Activated T-cell treated with anti-CD3 and anti-CD28 coated beads for 4 hours (primary cell): ENCODE measurements at places on chromosomes 12 and 14.

GRCh38 chr12:65170209-65170881 is 962 bp downstream of the LEMD3 start:
- DNase-seq, result peak; percentile 51

DNA sequence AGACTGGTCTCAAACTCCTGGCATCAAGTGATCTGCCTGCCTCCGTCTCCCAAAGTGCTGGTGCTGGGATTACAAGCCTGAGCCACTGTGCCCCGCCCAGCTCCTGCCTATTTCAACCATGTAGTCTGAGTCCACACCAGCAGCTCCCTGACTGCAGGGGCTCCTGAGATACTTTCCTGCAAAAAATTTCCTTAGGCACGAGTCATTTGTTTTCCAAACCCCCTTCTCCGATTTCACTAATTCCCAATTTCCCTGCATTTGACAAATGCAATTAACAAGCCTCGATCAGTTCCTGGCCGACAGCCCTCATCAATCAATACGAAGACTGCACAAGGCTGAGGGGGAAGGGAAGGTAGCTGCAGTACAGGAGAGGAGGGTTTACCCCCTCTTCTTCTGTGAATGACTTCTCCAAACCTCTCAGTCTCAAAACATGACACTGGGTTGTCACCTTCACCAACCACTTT is 10.1 kb downstream of the PSMB5 start:
- no peak for DNase-seq

- no peak for DNase-seq
Measured at GRCh38 chr14:44462381-44462780, 44.7 kb downstream of the FSCB start.

DNA sequence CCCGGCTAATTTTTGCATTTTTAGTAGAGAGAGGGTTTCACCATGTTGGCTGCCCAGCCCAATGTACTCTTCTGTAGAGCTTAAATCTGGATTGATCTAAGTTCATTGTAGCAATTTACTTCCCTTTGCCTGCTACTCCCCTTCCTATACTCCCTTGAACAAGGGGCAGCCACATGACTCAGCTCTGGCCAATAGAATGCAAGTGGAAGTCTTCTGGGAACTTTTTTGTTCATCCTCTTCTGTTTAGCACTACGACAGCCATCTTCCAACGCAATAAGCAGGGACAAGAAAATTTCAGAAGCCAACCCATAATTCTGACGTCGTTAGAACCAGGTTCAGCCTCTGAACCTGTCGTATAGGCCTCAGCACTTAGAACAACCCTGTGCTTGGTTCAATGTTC is 6.4 kb upstream of the RAD52 start:
- no peak for DNase-seq

DNA sequence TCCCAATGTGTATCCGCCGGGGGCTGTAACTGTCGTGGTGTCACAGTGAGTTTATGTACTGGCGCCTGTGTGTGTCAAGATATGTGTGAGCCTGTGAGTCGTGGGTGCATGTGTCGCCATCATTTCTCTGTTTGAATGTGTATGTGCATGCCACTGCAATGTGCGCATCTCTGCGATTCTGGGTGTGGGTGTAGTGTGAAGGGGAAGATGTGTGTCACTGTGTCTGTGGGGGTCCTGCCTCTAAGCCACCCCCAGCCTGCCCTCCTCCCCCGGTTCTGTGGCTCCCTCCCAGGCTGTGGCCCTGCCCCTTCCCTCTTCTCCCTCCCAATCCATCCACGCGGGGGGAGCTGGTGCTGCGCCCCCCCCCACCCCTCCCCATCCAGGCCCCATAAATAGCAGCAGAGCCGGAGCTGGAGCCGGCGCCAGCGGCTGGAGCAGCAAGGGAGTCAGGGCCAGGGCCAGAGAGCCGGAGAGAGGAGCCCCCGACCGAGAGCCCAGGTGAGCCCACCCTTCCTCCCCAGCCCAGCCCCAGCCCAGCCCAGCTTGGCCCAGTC is at the start of gene CPNE6:
TSS of gene CPNE6 (plus strand) at position 419 of the 554 bp plus-strand sequence. CDS start 1,375 bp downstream, outside the sequence.
- no peak for DNase-seq

DNA sequence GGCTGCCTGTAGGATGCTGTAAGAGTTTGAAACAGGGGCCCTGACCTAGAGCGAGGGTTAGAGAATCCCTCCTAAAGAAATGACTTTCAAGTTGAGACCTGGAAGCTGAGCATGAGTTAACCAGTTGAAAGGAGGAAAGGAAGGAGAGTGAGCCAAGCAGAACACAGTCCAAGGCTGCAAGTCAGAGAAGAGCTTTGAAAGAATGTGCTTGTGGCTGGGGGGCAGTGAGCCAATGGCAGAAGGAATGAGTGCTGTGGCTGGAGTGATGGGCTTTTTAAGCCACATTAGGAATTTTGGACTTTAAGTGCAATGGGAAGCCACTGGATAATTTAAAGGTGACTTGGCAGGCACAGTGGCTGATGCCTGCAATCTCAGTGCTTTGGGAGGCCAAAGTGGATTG is 18.1 kb downstream of the CDKN1B start:
- DNase-seq, result no peak

- DNase-seq, result no peak
Measured at GRCh38 chr12:32181498-32182175, 75.0 kb downstream of the BICD1 start.

DNA sequence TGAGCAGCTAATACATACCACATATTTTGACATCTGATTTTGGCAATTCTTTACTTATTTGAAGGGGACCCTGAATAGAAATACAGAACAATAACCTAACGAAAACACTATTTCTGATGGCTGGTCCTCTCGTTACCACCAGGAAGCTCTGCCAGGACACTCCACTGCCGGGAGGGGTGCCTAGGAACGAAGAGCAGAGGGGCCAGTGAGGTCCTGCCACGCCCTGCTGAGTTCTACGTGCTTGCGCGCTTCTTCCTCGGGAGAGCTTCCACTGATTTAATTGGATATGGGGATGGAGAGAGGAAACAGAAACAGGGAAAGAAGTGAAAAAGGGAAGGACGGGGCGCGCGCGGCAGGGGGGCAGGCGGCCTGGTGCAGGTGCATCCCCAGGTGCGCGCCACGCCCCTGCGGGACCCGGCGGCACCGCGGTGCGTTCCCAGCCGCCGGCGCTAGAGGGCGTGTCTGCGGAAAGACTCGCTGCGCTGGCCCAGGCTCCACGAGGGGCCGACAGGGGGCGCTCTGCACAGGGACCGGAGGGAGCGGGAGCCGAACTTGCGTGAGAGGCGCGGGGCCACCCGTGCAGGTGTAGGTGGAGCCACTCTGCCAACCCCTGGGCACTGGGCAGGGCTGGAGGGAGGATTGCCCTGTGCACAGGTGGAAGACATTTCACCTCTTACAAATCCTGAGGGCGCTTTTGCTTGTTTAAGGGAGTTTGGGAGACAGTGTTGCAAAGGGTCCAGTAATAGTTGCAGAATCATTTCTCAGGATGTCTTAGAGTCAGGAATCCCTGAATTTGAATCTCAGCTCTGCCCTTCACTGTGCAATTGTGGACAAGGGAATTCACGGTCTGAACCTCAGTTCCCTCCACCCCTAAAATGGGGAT is 986.3 kb upstream of the TMEM132C start:
- DNase-seq, result peak; percentile 34

- DNase-seq, result no peak
Measured at GRCh38 chr14:90842726-90843125, 26.5 kb upstream of the TTC7B start.

GRCh38 chr14:104731320-104732294 is 7.6 kb downstream of the ADSS1 start:
- no peak for DNase-seq

- DNase-seq, result no peak
Measured at GRCh38 chr14:26199590-26200370, 398.1 kb downstream of the NOVA1 start.

DNA sequence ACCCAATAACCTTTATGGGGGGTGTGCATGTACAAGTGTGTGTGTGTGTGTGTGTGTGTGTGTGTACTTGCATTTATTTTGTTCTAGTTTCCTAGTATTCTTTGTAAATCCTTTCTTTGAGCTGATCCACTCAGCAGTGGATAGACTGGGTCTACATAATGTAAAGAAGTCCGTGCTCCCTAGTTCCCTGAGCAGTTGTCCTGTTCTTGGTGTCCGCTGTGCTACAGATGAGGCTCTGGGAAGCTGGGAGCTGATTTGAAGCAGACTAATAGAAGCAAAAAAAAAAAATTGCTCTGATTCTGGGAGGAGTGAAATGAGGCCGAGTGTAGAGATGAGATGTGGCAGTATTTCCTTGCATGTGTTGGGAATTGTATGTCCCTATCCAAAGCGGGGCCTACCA is 150.4 kb upstream of the WSCD2 start:
- no peak for DNase-seq

DNA sequence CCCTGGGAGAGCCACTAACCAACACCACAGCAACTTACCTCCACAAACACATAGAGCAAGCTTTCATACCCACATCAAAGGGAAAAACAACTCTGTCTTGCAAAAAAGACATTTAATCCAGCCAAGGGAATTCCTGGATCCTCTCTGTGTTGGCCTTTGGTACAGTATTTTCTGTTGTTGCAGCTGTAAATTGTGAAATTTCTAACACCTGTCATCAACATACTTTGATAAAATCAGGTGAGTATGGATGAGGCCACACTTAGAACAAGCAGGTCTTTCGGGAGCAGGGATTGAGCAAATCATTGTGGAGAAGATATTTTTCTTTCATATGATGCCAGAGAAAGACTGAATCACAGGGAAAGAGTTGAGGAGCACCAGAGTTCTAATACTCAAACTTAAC is 89.3 kb downstream of the SPTSSA start:
- no peak for DNase-seq

DNA sequence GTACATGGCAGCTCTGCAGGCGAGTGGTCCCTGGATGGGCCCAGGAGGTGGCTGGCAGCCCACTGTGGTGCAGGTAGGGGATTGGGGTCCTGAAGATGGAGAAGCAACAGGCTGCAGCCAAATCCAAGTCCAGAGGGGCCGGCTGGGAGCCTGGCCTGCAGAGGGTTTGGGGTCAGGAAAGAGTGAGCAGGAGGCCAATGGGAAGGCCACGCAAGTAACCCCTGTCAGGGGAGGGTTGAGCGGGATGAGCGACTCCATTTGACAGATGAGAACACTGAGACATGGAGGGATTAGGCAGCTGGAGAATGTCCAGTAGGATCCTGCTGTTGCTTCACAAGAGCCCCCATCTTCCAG is 136.0 kb downstream of the BCL11B start:
- DNase-seq, result no peak

GRCh38 chr14:50736932-50737419 is 68.9 kb upstream of the SAV1 start:
- DNase-seq, result no peak

DNA sequence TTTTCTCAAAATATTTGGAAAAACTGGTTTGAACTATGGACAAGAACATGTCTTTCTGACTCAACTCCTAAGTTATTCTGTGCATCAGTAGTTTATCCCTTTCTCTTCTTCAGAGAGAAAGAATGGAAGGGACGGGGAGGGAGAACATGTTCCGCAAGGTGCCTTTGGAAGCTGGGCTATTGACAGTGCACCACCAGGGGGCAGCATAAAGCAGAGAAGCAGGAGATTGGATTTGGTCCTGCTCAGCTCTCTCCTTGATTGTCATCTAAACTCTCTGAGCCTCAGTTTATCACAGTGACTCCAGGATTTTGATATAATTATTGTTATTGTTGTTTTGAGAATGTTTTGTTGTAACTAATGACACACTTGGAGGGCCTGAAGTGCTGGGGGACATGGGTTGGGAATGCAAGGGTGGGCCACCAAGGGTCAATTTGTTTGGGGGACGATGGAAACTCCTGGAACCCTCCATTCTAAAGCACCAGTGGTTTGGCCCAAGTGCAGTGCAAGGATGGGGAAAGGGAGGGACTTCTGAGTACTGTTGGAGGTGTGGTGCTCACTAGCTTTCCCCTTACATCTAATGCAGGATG is 45.3 kb upstream of the ANO6 start:
- DNase-seq, result peak; percentile 74

DNA sequence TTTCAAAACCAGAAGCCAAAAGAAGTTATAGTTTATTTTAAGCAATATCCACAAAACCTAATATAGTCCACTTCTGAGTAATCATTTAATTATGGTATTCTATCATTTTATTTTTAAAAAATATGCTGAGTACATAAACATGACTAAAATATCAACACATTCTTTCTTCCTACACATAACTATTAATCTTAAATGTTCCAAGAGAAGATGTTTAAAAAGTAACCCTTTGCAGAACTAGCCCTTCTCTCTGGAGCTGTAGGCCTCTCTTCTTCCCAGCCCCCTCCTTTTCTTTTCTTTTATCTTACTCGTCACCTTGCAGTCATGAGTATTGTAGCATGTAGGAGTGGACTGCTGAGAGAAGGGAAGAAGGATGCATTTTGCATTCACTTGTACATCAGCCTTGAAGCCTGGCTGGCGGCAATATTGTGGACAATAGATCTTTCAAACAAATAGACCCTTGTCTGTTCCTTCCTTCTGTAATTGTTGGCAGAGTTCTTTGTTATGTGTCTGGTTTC is 941.9 kb downstream of the NRXN3 start:
- no peak for DNase-seq

DNA sequence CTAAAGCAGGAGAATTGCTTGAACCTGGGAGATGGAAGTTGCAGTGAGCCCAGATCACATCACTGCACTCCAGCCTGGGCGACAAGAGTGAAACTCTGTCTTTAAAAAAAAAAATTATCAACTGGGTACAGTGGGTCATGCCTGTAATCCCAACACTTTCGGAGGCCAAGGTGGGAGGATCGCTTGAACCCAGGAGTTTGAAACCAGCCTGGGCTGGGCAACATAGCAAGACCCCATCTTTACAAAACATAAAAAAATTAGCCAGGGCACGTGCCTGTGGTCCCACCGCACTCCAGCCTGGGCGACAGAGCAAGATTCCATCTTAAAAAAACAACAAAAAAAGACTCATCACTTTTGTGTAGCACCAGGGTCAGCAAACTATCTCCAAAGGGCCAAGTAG is 7.1 kb upstream of the NANOG start:
- DNase-seq, result no peak

GRCh38 chr12:121295116-121295745 is 1.3 kb downstream of the CAMKK2 start:
- DNase-seq, result no peak

DNA sequence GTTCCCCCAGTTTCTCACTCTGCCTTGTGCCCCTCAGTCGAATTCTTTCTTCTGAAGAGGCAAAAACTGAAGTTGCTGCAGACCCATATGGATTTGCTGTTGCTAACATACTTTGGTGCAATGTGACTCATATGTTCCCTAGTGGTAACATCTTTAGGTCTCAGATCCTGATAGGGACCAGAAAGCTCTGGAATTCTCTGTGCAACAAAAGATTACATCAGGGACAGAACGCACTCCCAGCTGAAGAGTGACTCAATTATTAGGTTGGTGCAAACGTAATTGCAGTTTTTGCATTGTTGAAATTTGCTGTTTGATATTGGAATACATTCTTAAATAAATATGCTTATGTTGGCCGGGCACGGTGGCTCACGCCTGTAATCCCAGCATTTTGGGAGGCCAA is 8.2 kb upstream of the DHRS2 start:
- no peak for DNase-seq
